ENCODE measurements at places on chromosomes 3 and 15.
A peak's percentile ranks its signal among the peaks of the same experiment; 100 is the strongest.

DNA sequence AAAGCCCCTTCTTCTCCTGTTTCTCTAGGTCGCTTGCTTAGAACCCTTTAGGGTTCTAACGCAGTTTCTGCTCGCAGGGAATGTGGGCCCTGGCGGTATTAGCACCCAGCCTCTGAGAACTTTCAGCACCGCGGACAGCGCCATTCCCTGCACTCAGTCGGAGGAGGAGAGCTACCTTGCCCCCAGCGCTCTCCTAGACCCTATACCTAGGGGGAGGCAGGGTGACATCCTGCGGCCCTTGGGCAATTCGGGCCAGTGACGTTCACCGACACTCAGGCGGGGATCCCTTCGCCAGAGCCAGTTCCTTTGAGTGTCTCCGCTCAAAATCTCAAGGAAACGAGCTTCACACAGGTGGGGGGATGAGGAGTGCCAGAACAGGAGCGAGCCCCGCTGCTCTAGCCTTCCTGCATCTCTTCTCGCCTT, 1.3 kb downstream of the SLC7A14 start:
- H3K27me3 ChIP-seq = peaks cover 28% of the 10 kb centered on the region
- H3K4me3 ChIP-seq = no peak overlapping the region
- no peak overlapping the region for H3K27ac ChIP-seq
- DNase-seq = peak; percentile 12

- H3K4me3 ChIP-seq = no peak overlapping the region
- no peak overlapping the region for H3K27ac ChIP-seq
- DNase-seq = no peak
- no peaks in the 10 kb centered on the region for H3K36me3 ChIP-seq
Measured at GRCh38 chr3:101703169-101703568, 16.7 kb upstream of the RPL24 start.

GRCh38 chr3:184377374-184377773, 633 bp downstream of the THPO start:
- no peaks in the 10 kb centered on the region for H3K36me3 ChIP-seq
- DNase-seq = no peak
- H3K27ac ChIP-seq = no peak overlapping the region

DNA sequence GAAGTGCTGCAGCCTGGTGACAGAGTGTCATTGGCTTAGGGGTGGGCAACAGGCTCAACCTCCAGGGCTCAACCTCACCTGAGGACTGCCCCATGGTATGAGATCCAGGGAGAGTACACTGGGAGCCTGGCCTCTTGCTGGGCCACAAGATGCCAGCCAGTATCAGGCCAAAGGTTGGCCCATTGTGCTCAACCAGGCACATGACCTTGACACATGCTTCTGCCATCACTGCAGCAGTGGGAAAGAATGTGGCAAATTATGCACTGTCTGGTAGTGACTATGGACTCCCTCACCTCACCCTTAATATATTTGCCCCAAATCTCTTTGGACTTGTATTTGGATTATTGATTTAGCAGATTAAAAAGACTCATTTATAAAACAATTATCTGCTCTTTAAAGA, 233.9 kb upstream of the GOLGA6L4 start:
- H3K27me3 ChIP-seq = peaks cover 2% of the 10 kb centered on the region
- no peaks in the 10 kb centered on the region for H3K36me3 ChIP-seq
- no peaks in the 10 kb centered on the region for H3K4me1 ChIP-seq
- no peak overlapping the region for H3K27ac ChIP-seq
- no peak overlapping the region for H3K4me3 ChIP-seq

DNA sequence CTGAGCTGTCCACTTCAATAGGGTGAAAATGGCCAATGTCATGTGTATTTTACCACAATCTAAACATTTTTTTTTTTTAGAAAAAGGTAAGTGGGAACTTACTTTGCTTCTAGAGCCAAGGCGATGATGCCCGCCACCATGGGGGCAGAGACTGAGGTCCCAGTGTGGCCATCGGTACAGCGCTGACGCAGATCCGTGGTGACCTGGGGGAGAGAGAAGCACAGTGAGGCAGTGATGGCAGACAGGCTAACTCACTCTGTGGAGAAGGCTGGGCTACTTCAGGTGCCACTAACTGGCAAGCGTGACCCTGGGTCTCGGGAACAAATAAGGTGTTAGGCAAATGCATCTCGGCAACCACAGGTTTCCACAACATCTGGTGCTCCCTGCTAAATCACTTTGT, 94.3 kb upstream of the SNRPA1 start:
- peaks cover 8% of the 10 kb centered on the region for H3K4me1 ChIP-seq
- H3K27me3 ChIP-seq = peaks cover 13% of the 10 kb centered on the region
- H3K27ac ChIP-seq = no peak overlapping the region
- no peak overlapping the region for H3K4me3 ChIP-seq

GRCh38 chr3:144039661-144040060, 68.0 kb downstream of the DIPK2A start:
- H3K27me3 ChIP-seq = peaks cover 4% of the 10 kb centered on the region
- no peaks in the 10 kb centered on the region for H3K4me1 ChIP-seq
- no peak for DNase-seq
- no peak overlapping the region for H3K4me3 ChIP-seq
- no peak overlapping the region for H3K27ac ChIP-seq

DNA sequence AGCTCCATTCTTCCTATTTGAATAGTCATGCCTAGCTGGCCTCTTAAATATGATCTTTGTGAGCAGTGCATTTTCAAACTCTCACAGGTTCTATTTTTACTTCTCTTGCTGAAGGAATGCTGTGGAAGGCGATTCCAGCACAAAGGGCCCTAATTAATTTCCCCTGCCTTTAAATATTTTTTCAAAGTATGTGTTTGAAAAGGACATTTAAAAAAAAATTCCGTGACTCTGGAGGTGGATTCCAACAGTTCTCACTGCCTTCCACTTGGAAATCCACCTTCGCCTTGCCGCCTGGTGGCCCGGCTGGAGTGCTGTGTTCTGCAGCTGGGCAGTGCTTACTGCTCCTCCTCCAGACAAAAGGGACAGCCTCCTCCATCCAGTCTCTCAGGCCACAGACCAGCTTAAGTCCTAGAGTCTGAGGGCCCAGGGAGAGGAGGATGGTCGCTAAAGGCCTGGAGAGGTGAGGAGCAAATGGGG, 61.5 kb upstream of the CORO2B start:
- H3K4me3 ChIP-seq = no peak overlapping the region
- H3K36me3 ChIP-seq = no peaks in the 10 kb centered on the region
- peaks cover 14% of the 10 kb centered on the region for H3K27me3 ChIP-seq
- H3K4me1 ChIP-seq = no peaks in the 10 kb centered on the region
- no peak for DNase-seq
- H3K27ac ChIP-seq = no peak overlapping the region

- H3K27me3 ChIP-seq = peaks cover 3% of the 10 kb centered on the region
- no peaks in the 10 kb centered on the region for H3K36me3 ChIP-seq
- H3K27ac ChIP-seq = no peak overlapping the region
- H3K4me3 ChIP-seq = no peak overlapping the region
- H3K4me1 ChIP-seq = no peaks in the 10 kb centered on the region
Measured at GRCh38 chr3:139694542-139694941, 16.8 kb upstream of the NMNAT3 start.

DNA sequence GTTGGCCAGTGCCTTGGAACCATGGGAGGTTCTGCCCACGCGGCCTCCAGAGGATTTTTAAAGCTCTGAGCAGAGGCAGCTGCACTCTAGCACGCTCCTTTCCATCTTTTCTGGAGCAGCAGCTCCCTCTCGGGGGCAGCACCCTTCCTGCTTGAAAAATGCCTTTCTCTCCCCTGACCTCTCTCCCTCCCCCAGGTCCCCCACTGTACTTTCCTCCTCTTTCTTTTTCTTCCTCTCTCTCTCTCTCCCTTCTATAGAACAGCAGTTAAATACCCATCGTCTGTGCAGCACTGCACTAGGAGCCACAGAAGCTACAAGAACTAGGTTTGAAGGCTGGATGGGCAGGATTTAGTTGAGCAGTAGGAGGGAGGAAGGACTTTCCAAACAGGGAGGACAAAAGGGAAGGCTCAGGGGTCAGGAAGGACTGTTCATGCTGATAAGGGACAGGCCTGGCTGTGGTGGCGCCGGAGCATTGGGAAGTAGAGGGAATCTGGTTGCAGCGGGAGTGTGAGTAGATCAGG, 4.4 kb downstream of the ALPK3 start:
- peaks cover 10% of the 10 kb centered on the region for H3K27me3 ChIP-seq
- no peaks in the 10 kb centered on the region for H3K36me3 ChIP-seq
- H3K4me1 ChIP-seq = peaks cover 8% of the 10 kb centered on the region
- DNase-seq = no peak

DNA sequence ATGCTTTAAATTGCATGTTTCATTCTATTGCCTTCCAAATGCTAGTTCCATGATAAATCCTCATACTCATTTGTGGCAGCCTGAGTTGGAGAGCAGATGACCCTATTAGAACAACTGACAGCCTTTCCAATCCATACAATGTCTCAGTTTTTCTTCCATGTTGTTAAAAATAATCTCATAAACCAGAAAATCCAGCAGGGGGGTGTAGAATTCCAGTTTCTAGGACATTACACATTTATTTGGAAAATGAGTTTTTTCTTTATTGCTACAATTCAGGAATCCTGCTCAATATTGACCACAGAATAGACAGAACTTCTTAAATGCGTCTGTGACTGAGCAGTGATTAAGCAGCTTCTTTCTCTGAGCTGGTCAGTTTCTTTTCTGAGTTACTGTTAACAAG, 174.2 kb upstream of the ATP10A start:
- peaks cover 8% of the 10 kb centered on the region for H3K27me3 ChIP-seq
- no peaks in the 10 kb centered on the region for H3K4me1 ChIP-seq
- DNase-seq = no peak

DNA sequence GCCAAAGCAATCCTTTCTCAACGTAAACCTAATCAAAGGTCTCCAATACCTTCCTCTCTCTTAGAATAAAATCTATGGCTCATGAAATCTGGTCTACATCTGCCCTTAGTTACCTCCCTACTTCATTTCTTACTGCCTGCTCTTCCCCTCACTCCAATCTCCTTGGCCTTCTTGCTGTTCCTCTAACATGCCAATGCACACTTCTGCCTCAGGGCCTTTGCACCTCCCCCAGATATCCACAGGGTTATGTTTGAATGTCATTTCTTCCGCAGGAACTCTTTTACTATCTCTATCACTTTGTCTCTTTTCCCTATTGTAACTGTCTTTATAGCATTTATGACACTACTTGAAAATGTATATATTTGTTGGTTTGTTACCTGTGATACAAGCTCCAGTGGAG, 44.3 kb upstream of the PYGO1 start:
- H3K27ac ChIP-seq = no peak overlapping the region
- H3K4me3 ChIP-seq = no peak overlapping the region
- peaks cover 11% of the 10 kb centered on the region for H3K27me3 ChIP-seq
- H3K4me1 ChIP-seq = peaks cover 2% of the 10 kb centered on the region
- DNase-seq = no peak

- peak within 1 kb of the TSS; percentile 83 for H3K27ac ChIP-seq
- H3K4me3 ChIP-seq = peak within 1 kb of the TSS; percentile 99
- peaks cover 6% of the 10 kb centered on the region for H3K36me3 ChIP-seq
- no peaks in the 10 kb centered on the region for H3K27me3 ChIP-seq
- H3K4me1 ChIP-seq = peaks cover 39% of the 10 kb centered on the region
Measured at GRCh38 chr15:51750792-51751696, at the start of gene TMOD2. TSS of gene TMOD2 (plus strand) at chr15:51751597. CDS start at chr15:51766442, 14,845 bp downstream.

- no peaks in the 10 kb centered on the region for H3K36me3 ChIP-seq
- H3K4me1 ChIP-seq = no peaks in the 10 kb centered on the region
- H3K27me3 ChIP-seq = no peaks in the 10 kb centered on the region
- DNase-seq = no peak
Measured at GRCh38 chr15:97504031-97504792, 456.3 kb upstream of the ARRDC4 start.

DNA sequence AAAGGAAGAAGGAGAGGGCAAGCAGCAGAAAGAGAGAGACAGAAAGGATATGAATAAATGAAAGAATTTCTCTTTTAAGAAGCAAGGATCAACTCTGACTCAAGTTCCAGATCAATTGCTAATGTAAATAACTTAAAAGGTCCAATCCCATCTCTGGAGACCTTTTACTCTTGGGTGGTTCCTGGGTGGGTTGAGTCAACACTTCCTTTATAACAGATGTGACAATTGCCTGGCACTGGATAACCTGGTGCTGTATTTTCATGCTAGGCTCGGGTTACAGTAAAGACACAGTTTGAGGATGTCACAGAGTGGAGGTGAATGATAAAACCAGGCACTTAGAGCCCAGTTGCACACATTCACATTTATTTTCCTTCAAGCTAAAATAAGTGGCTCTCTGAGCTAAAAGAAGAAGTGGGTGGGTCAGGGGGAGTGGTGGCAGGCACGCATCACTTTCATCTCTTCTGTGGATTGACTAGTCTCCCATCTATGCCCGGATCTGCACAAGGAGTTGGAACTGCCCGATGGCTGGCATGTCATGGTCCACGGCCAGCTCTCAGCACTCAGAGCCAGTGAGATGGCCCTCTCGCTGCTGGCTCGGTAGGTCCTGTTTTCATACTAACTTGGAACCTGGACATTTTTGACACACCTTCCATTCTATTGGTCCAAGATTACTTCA, 465.8 kb downstream of the FOXP1 start:
- H3K27me3 ChIP-seq = no peaks in the 10 kb centered on the region
- H3K27ac ChIP-seq = peak overlapping the region; percentile 91
- peak overlapping the region; percentile 72 for H3K4me3 ChIP-seq

DNA sequence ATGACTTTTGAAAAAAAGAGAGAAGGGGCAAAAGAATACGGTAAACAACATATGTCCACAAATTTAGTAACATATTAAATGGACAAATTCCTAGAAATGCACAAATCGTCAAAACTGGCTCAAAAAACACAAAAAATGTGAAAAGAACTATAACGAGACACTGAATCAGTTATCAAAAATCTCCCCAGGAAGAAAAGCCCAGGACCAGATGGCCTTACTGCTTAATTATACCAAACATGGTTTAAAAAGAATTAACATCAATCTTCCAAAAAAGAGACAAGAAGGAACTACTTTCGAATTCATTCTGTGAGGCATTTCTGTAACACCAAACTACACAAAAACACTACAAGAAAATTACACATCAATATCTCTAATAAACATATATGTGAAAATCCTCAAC, 117.4 kb downstream of the STAG1 start:
- H3K27me3 ChIP-seq = no peaks in the 10 kb centered on the region
- DNase-seq = no peak
- H3K27ac ChIP-seq = no peak overlapping the region
- no peak overlapping the region for H3K4me3 ChIP-seq

DNA sequence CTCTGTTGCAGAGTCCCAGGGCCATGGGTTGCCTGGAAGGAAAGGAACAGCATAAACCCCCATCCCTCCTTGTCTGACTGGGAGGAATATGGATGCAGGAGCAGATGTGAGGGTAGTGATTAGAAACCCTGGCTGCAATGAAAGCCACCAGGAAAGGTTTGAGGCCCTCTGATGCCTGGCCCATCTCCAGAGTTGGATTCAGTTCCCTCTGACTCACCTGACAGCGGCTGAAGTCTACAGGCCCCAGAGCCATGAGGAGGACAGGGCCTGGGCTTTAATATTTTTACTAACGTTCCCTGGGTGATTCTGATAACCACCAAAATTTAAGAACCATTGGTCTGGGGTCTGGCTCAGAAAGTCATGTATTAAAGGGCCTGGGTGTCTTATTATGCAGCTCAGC, 214.0 kb downstream of the EPHB1 start:
- no peak overlapping the region for H3K4me3 ChIP-seq
- H3K36me3 ChIP-seq = no peaks in the 10 kb centered on the region
- no peaks in the 10 kb centered on the region for H3K4me1 ChIP-seq
- H3K27me3 ChIP-seq = peaks cover 6% of the 10 kb centered on the region
- H3K27ac ChIP-seq = no peak overlapping the region
- DNase-seq = no peak

GRCh38 chr3:114338651-114339357, 45.0 kb downstream of the TIGIT start:
- peaks cover 40% of the 10 kb centered on the region for H3K36me3 ChIP-seq
- no peak overlapping the region for H3K4me3 ChIP-seq
- H3K27me3 ChIP-seq = no peaks in the 10 kb centered on the region
- no peak for DNase-seq
- peaks cover 11% of the 10 kb centered on the region for H3K4me1 ChIP-seq
- H3K27ac ChIP-seq = no peak overlapping the region

Measured in memory B cell (primary cell).